ENCODE measurements at places on chromosomes 13 and 19. TPM values are rescaled to one million over a fixed set of nuclear protein-coding genes. Genes with fewer than 3 reads are reported as not detected.

GRCh38 chr19:39183104-39183503 lies 13.7 kb upstream of the NCCRP1 start:
- no peak for DNase-seq

- DNase-seq: peak; percentile 25
Observed at GRCh38 chr19:41376241-41376997, at the start of gene TMEM91. TMEM91 (plus strand) TSS chr19:41376533; CDS start chr19:41378310, 1,777 bp downstream.

Gene ZNF442
- total RNA-seq: 2.7 TPM

DNA sequence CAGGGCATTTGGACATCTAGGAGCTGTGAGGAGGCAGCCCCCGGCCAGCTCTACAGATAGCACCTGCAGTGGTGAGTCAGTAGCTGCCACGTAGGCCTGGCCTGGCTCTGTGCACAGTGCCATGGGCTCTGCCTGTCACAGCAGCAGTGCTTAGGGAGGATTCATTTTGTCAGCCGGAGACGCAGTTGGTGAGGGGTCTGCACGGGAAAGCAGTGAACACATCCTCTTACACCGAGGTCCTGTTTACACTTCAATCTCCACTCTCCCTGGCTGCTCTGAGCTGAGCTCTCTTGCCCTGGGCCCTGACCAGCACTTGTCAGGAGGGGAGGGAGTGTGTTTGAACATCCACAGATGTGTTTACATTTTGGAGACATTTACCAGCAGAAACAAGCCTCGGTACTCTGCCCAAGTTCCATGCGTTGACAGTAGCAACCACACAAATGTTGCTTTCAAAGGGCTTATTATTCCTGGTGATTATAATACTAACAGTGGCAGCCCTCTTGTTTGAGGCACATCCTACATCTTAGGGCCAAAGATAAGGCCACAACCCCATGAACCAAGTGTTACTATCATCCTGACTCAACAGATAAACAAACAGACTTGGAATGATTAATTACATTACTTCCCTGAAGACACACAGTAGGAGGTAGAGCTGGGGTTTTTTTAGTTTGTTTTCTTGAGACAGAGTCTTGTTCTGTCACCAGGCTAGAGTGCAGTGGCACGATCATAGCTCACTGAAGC lies 148.9 kb downstream of the USP12 start:
- no peak for DNase-seq

Gene CCDC122
- 5.4 TPM for total RNA-seq

GRCh38 chr13:61094865-61095264 lies 320.8 kb downstream of the PCDH20 start:
- no peak for DNase-seq

Gene CYP2F1
- not detected for total RNA-seq

DNA sequence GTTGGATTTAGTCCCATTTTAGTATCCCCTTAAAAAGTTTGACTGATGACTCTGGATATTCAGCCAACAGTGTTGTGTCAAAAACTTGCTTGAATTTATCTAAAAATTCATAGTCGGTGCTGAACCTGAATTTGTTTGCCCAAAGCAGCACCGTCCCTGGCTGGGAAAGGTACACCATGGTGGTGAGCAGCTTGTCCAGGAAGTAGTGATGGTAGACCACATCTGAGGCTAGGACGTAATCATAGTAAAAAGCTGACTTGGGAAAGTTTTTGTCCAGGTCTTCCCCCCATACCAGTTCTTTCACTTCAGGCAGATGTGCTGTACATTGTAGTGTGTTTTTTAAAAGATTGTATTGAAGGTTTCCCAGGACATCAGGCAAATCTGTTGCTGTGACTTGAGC lies 8.8 kb downstream of the METTL21C start:
- DNase-seq: no peak

DNA sequence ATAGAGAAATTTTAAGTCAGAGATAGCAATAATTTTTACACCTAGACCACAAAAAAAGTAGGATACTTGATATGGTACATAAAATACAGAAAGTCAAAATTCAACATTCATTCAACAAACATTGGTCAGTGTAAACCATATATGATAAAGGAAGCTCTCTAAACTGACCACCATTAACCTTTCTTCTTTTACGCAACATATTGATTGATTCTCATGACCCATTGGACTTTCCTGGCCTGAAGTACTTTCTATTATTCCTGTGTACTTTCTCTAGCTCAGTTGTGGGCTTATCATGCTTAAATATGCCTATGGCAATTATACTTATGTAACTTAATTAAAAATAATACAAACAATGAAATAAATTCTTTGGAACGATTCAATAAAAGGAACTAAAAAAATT lies 10.7 kb downstream of the PIBF1 start:
- DNase-seq: no peak

- DNase-seq: no peak
Observed at GRCh38 chr13:63297163-63297562, 1881.5 kb upstream of the PCDH20 start.

Measured in dermis blood vessel endothelial cell (primary cell).